Cardiac fibroblast (primary cell): ENCODE measurements at places on chromosomes 5 and 9.
A peak's percentile ranks its signal among the peaks of the same experiment; 100 is the strongest.

DNA sequence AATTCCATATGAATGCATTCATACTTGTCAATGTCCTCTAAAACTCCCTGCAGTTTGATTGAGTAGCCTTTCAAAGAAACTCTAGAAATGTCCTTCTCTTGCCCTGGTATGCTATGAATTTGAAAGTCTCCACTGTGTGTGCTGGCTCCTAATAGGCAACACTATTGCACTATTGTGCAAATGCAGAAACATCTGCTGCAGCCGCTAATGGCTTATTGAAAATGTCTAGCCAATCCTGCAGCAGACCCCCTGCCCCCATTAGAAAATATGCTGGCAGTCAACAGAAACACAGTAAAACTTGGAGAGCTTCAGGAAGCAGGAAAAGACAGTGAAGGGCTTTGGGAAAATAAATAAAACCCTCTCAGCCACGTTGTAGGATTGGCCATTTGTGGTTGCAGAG, 87.3 kb upstream of the GRAMD2B start:
- no peak for DNase-seq

- DNase-seq, result no peak
Observed at GRCh38 chr9:134722120-134722701, 80.6 kb downstream of the COL5A1 start.

GRCh38 chr5:148856424-148856823, 30.0 kb downstream of the ADRB2 start:
- no peak for DNase-seq

DNA sequence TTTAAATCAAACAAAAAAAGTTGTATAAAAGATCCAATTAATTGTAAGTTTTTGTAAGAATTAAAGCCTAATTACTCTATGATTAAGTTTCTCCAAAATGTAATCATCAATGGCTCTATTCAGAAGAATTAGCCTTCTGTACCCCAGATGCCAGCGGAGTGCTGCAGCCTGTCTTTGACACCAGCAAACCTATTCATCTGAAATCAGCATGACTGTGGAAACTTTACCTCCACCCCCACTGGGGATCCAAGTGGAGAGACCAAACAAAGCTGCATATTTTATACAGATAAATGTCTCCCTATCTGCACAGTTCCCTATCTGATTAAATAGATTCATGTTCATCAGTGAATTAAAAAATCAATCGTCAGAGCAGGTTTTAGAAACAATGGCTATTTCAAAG, 426.8 kb downstream of the KIAA0825 start:
- DNase-seq, result no peak

DNA sequence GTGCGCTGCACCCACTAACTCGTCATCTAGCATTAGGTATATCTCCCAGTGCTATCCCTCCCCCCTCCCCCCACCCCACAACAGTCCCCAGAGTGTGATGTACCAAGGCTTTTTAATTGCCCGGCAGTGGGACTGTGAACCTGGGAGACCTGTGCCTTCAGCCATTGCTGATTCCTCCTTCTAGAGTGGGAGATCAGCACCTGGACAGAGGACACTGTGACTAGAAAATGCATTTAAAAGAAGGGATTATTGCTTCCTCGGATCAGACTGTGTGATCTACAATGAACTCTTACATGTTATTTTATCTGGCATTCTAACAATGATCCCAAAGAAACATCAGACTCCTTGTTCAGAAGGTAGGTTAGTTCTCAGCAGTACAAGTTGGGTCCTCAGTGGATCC, 25.9 kb downstream of the CTSL start:
- no peak for DNase-seq

DNA sequence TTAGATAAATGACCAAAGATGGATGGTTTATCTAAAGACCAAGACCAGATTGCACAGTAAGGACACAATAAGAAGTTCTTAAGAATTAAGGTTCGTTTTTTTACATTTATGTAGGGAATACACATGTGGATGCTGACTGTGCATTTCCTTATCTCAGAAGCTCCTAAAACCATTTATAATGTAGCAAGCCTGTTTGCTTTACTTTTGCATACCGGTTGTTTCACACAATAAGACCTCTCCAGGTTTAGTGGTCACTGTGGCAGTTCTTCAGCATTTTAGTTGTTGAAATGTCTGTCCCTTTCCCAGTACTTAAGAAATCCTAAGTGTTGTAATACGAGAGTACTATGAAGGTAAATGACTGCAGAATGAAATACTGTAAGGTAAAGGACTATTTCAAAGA, 43.6 kb downstream of the BASP1 start:
- no peak for DNase-seq

GRCh38 chr5:180381428-180381827, 28.3 kb upstream of the GFPT2 start:
- no peak for DNase-seq

DNA sequence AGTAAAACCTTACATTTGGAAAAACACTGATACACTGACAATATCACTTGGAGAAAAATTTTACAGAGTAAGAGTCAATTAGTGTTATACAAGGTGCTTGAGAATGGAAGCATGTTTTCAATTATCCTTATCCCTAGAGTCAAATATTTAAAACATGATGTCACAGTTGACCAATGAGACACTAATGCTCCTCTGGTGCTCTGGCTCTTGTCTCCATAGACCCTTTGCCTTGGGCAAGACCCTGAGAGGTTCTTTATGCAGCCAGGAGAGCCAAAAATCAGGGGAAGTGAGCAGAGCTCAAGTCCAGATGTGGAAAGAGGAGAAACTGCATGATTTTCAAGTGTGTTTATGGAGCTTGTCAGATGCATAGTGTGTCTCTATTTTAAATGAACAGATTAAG, 153.9 kb downstream of the MARCHF11 start:
- no peak for DNase-seq

GRCh38 chr9:89363921-89364665, 45.8 kb downstream of the SECISBP2 start:
- DNase-seq, result no peak

DNA sequence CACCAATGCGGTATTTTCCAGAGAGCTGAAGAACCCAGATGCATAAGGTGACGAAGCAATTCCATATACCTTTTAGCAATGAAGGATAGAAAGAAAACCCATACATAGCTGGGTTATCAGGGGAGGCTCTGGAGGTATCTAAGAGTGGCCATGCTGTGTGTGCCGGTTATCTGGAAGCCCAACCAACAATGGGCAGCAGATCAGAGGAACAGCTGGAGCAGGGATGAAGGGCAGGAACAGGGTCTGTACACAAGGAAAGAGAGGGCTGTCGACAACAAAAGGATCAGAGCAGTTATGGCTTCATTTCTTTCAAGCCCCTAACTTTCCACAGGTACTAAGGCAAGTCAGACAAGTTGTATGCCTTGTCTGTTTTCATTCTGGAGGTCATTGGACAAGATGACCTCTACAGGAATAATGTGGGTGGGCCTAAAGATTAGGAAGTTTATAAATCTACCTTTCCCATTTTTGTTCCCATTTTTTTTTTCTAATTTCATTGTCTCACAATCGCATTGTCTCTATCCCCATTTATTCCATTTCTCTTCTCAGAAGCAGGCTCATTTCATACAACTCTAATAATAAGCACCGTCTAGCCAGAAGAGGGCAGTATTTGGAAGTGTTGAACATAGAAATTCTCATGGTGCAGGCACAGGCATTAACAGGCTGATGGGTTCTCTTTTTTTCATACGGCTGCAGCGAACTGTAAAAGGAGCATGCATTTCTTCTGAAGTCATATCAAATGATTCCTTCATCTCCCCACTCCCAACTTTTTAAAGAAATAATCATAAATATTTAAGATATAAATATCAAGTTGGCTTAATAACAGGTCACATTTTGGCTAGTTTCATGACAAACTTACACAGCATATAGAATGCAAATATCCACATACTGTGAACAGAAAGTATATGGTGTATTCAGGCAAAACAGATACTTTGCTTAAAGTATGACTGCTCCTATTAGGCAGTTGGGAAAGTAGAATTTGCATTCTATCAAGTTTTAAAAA, 63.5 kb downstream of the ZNF474 start:
- DNase-seq, result peak; percentile 82

GRCh38 chr5:17477043-17477442, 21.0 kb upstream of the TAF11L2 start:
- no peak for DNase-seq

- no peak for DNase-seq
Observed at GRCh38 chr9:35835766-35836165, 6.7 kb downstream of the TMEM8B start.

DNA sequence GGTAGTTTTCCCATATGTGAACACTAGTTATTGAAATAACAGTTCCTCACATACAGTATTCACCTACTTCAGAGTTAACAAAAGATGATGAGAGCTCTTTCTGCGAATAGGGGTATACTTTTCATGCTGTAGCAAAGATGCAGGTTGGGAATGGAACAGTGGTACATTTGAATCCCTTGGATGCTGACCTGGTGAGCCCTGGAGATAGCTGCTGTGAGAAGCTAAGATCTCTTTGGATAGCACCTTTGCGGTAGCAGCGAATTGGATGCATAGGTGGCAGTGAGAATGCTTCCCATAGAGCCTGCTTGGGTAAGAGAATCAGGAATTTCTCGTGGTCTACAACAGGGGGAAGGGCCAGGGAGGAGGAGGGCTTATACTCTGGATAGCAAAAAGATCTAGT, 61.2 kb downstream of the NUP214 start:
- no peak for DNase-seq

DNA sequence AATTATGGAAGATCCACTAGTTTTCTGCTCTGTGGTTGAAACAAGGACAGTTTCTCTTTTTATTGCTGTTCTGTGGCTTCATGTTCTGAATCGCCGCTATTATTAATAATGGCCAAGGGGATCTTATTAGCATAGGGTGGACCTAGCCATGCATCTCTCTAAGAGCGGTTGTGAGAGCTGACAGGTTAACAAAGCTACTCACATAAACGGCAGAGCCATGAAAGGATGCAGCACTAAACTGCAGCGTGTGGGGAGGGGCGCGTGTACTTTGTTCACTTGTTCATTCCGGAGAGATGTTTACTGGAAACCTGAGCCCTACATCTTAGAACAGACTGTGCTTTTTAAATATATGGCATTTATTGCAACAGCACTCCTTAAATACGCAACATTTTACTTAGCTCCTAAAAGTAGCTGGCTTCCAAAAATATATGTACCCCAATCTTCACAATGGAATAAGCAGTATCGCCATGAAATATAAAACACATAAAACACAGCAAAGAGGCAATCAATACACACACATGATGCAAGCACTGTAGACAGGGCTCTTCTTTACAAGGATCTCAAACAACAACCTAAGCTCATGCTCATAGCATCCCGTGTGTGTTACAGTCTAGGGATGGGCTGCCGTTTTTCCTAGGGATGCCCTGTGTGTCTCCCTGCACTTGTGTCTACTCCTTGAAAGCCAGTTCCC, 424.6 kb downstream of the MED10 start:
- DNase-seq, result no peak

GRCh38 chr9:107219486-107220077, 63.5 kb upstream of the RAD23B start:
- DNase-seq, result no peak

DNA sequence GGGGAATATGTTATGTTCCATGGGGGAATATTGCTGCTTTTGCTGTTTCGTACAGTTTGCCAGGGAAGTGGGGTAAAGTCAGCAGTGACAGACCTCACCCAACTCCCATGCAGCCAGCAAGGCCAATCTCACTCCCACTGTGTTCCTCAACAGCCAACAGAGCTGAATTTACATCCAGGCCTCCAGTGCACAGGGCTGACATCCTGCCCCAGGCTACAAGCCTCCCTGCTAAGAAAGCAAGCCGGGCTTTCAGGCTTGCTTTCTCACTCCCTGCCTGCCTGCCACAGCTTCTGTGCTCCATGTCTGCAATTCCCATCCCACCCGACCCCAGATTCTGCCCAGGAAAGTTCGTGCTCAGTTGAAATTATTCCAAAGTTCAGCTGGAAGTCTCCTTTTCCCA, 25.5 kb upstream of the SNCAIP start:
- DNase-seq, result no peak

- DNase-seq, result no peak
Observed at GRCh38 chr5:2303431-2304100, 420.8 kb upstream of the IRX4 start.

GRCh38 chr5:10734832-10735523, 26.1 kb downstream of the DAP start:
- DNase-seq, result no peak

GRCh38 chr5:56908942-56909293, 478 bp upstream of the SETD9 start:
- no peak for DNase-seq

DNA sequence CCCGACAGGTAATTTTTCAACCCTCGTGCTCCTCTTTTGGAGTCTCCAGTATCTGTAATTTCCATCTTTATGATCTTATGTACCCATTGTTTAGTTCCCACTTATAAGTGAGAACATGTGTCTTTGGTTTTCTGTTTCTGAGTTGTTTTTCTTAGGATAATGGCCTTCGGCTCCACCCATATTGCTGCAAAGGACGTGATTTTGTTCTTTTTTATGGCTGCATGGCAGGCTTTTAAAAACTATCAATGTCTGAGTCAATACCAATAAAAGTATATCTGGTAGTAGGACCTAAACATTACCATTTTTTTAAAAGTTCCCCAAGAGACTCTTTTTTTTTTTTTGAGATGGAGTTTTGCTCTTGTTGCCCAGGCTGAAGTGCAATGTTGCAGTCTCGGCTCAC, 3.9 kb upstream of the SLC26A2 start:
- DNase-seq, result no peak

DNA sequence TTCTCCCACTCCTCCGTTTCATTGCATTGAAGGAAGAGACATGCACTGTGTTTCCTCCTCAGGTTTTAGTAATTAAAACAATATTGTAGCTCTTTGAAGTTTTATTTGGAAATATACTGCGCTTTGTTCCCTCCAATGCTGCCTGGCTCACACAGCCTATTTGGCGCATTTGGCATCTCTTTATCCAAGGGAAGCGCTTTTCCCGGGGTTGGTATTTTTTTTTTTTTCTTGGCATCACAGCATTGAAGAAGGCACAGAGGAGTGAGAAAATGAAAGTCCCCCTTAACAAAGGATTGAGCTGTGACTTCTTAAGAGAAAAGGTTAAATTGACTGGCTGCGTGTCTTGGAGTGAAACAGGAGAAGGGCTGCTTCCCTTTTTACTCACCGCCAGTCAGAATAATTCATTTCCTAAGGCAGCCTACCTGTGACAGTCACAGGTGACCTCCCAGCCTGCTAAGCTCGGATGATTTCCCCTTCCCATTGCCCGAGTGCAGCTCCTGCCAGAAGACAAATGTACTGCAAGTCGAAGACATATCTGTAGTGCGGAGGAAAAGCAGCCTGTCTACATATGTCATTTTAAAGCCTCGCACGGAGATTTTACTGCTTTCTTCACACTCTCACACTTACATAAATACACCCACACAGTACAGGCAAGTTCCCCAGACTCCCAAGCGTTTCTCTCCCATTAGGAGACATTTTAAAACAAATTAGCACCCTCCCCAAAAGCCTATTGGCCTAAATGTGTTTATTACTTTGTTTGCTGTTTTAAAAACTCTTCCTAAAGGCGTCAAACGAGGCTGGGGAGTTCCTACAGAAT, 665.5 kb upstream of the ZNF608 start:
- peak; percentile 40 for DNase-seq

GRCh38 chr9:127751269-127752054, 16.4 kb upstream of the TOR2A start:
- DNase-seq, result peak; percentile 27

DNA sequence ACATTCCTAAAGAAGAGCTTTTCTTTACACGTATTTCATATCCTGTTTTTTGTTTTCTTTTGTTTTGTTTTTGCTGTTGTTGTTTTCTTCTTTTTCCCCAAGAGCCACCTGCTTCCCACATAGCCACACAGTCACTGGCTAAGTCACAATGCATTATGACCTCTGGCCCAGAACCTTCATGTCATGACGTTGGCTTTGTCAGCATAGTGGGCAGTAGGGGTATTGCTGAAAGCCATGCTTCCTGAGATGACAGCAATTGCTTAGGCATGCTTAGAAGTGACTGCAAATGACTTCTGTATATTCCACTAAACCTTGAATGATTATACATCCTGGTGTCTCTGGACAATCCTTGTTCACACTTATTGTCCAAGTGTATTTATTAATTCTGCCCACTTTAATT, 375.8 kb downstream of the TAF11L14 start:
- DNase-seq, result no peak
